ENCODE measurements at places on chromosomes 3 and 15. TPM values are rescaled to one million over a fixed set of nuclear protein-coding genes. Genes with fewer than 3 reads are reported as not detected.

Gene TMEM40
- total RNA-seq: not detected

GRCh38 chr3:43296565-43296964 lies 10.2 kb downstream of the SNRK start:
- no peak for DNase-seq
- no peaks in the 10 kb centered on the region for H3K36me3 ChIP-seq
- H3K4me1 ChIP-seq: peaks cover 43% of the 10 kb centered on the region
- H3K27ac ChIP-seq: no peak overlapping the region
- no peak overlapping the region for H3K4me3 ChIP-seq

- no peak for DNase-seq
- no peak overlapping the region for H3K4me3 ChIP-seq
- H3K27ac ChIP-seq: no peak overlapping the region
- H3K36me3 ChIP-seq: peaks cover 17% of the 10 kb centered on the region
- no peaks in the 10 kb centered on the region for H3K4me1 ChIP-seq
Measured at GRCh38 chr3:113717818-113718217, 21.4 kb upstream of the USF3 start.

- DNase-seq: no peak
- no peaks in the 10 kb centered on the region for H3K36me3 ChIP-seq
- H3K4me1 ChIP-seq: no peaks in the 10 kb centered on the region
- no peak overlapping the region for H3K27ac ChIP-seq
- H3K4me3 ChIP-seq: no peak overlapping the region
Measured at GRCh38 chr3:13470894-13471574, 9.1 kb upstream of the HDAC11 start.

All from sigmoid colon (tissue), 7 donors.